Suppressor macrophage treated with lipopolysaccharide for 4 hours (primary cell): ENCODE measurements at places on chromosomes 3 and 15.
A peak's percentile ranks its signal among the peaks of the same experiment; 100 is the strongest.

DNA sequence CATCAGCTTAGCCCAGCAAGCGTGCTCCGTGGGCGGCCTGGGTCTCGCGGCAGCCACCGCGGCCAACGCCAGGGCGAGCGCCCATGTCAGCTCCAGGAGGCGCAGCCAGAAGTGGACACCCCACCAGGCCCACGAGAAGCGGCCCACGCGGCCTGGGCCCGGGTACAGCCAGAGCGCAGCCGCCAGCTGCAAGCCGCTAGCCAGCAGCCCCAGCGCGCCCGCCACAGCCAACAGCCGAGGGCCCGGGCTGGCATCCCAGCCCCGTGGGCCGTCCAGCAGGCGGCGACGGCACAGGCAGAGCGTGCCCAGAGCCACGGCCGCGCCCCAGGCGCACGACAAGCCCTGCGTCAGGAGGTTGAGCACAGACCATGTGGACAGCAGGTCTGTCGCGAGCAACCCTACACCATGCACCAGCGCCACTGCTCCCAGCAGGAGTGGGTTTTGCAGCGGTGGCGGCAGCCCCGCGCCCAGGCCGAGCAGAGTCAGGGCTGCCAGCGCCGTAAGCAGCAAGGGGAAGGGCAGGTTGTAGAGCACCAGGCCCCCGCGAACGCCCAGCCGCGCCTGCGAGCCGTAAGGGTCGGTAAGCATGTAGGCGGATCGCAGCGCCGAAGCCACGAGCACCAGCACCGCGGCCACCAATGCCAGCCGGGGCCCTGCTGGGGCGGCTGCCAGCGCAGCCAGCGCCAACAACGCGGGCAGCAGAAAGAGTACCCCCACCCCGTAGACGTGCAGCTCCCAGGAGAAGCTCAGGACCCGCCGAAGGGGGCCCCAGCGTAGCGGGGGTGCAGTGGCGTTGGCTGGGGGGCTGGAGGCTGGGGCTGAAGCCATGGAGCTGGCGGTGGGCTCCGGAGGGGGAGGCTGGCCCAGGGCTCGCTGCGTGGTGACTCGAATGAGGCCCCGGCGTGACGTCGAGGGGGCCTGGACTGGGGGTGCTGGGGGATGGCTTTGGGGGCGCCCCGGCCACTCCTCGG lies 4.9 kb downstream of the PRRT3 start:
- no peak for DNase-seq

DNA sequence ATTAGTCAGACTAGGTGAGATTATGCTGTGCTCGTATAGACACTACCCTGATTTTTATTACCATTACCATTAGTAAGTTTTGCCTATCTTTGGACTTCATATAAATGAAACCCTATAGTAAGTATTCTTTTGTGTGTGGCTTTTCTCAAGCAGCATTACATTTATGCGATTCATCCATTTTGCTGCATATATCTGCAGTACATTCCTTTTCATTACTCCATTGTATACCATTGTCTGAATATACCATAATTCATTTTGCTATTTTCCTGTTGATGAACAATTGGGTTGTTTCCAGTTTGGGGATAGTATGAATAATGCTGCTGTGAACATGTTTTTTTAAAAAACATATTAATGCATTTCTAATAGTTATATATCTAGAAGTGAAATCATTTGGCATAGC lies 45.3 kb downstream of the TMEM212 start:
- DNase-seq = no peak

GRCh38 chr3:43620831-43621655 lies 768 bp downstream of the ANO10 start:
- peak; percentile 4 for DNase-seq

DNA sequence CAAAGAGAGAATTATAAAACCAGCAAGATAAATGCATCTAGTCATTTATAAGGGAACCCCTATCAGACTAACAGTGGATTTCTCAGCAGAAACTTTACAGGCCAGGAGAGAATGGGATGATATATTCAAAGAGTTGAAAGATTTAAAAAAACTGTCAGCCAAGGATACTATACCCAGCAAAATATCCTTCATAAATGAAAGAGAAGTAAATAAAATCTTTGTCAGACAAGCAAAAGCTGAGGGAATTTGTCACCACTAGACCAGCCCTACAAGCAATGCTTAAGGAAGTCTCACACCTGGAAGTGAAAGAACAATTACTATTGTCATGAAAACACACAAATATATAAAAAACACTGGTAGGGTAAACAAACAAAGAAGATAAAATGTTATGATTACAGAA lies 113.4 kb upstream of the FAM3D start:
- no peak for DNase-seq

DNA sequence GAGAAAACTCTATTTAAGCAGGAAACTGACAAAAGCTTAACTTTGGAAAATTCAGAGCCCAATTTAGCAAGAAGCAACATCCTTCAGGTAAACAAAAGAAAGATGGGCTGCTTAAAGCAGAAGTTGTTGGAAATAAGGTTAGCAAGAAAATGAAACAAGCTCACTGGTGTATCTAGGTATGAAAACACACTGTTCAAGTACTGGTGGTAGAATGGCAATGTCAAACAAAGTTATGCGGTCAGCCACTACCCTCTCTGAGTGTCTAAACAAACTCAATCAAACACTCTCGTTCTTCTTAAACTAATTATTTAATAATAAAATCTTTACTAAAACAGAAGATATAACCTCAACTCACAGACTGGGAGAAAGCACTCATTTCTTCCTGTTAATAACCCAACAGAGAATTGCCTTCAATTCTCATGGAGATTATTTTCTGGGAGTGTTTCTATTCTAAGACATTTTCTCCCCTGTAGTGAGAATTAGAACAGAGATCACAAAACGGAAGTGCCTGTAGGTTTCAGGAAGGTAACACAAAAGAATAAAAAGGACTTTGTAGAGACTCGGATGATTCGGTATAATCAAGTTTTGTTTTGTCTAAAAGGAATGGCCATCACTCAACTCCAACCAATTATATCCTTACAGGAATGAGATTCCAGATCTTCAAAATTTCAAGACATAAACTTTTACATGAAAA lies 28.9 kb downstream of the PRICKLE2 start:
- DNase-seq = no peak

DNA sequence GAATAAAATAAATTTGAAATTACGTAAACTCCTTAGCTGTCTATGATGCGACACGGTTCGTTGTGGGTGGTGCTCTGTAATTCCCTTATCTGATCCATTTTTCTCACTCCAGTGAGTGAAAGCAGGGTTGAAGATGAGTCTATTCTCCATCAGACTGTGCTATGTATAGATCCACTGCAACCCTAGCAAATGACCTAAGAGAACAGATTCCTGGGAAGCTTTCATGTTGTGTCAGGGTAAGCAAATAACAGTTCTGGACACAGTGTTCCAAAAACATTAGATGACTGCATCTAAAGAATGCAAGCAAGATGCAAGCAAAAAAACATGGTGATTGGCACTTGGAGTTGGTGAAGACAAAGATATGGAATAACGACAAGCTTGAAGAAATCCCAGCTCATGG lies 239.3 kb downstream of the SLC9A9 start:
- no peak for DNase-seq

GRCh38 chr15:36039996-36040572 lies 494.1 kb upstream of the DPH6 start:
- no peak for DNase-seq
